ENCODE measurements at places on chromosomes 4 and X.

DNA sequence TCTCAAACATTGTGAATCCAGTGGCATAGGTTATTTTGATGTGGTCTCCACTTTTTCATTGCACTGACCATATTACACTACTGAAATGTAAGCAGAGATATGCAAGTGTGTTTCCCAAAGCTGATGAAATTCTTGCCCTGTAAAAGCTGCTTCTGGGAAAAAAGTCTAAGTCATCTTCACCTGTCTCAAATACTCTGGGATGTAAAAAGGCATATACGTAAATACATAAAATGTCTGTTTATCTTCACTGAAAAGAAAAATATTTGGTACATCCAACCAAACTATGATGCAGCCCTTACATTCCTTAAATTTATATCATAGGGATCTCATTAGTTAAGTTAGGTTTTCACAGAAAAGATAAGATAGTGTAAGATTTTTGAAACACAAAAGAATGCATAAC is 7.9 kb downstream of the KDR start:
- DNase-seq: no peak

GRCh38 chr4:154490234-154490582 is 1.4 kb downstream of the DCHS2 start:
- no peak for DNase-seq

GRCh38 chr4:54224996-54225597 is 4.0 kb upstream of the PDGFRA start:
- DNase-seq: no peak

DNA sequence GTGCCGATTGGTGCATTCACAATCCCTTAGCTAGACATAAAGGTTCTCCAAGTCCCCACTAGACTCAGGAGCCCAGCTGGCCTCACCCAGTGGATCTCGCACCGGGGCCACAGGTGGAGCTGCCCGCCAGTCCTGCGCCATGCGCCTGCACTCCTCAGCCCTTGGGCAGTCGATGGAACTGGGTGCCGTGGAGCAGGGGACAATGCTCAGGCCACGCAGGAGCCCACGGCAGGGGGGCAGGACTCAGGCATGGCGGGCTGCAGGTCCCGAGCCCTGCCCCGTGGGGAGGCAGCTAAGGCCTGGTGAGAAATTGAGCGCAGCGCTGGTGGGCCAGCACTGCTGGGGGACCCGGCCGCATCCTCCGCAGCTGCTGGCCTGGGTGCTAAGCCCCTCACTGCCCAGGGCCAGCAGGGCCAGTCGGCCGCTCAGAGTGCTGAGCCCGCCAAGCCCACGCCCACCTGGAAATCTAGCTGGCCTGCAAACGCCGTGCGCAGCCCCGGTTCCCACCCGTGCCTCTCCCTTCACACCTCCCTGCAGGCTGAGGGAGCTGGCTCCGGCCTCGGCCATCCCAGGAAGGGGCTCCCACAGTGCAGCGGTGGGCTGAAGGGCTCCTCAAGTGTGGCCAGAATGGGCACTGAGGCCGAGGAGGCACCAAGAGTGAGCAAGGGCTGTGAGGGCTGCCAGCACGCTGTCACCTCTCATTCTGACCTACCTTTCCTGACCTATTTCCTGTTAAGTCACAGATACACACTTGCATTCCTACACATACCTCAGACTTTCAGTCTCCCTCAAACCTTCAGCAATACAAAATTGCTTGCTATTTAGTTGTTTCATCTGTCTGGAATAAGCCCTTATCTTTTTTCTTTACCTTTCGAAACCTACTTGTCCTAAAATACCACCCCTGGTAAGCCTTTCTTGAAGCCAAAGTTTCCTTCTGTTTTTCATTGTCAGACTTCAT is 20.7 kb downstream of the UBE2K start:
- no peak for DNase-seq

- no peak for DNase-seq
Measured at GRCh38 chrX:71098951-71099506, 3.4 kb downstream of the FOXO4 start.

DNA sequence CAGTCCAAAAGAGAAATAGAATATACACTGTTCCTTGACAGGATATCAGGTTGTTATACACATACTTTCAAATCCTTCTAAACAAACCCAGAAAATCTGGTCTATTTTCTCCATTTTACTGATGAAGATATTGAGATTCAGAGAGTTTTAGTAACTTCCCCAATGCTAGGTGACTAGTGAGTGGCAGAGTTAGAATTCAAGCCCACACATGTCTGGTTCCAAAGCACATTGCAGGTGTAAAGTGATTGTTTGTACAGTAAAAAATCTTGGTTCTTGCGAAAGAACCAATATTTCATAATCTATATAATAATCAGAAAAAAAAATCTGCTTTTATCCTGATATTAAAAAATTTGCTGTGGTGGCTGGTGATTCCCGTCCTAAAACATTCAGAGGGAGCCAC is 39.5 kb upstream of the EMCN start:
- DNase-seq: no peak

- DNase-seq: no peak
Measured at GRCh38 chr4:83875437-83875836, 339.5 kb downstream of the GPAT3 start.

DNA sequence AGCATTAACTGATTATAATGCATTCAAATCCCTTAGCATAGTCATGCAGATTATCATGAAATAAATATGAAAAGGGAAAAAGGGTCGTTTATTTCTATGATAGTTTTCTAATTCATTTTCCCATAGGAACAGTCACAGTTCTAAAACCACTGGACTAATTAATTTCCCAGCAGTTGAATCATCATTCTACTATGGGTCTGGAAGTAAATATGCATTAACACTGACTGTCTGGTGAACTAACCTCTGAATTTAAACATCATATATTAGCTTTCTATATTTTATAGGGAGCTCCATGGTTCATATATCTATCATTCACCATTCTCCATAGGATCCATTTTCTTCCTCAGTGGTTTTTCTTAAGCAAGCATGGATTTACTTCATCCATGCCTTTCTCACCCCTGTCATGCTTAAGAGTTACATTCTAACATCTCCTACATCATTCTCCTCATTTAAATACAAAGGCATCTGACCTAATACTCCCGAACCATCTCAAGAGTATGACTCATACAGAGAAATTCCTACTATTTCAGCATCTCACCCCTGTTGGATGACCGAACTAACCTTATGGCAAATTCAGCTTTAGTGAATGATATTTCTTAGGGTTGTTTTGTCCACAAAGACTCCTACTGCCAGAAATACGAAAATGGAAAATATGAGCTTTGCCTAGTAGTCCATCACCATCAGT is 198.7 kb upstream of the ADAMTS3 start:
- no peak for DNase-seq

Measured in activated T-cell treated with anti-CD3 and anti-CD28 coated beads, Interleukin-2, amount 50 U/mL, for 1 hour (primary cell).